ENCODE measurements at places on chromosomes 7 and 10.

DNA sequence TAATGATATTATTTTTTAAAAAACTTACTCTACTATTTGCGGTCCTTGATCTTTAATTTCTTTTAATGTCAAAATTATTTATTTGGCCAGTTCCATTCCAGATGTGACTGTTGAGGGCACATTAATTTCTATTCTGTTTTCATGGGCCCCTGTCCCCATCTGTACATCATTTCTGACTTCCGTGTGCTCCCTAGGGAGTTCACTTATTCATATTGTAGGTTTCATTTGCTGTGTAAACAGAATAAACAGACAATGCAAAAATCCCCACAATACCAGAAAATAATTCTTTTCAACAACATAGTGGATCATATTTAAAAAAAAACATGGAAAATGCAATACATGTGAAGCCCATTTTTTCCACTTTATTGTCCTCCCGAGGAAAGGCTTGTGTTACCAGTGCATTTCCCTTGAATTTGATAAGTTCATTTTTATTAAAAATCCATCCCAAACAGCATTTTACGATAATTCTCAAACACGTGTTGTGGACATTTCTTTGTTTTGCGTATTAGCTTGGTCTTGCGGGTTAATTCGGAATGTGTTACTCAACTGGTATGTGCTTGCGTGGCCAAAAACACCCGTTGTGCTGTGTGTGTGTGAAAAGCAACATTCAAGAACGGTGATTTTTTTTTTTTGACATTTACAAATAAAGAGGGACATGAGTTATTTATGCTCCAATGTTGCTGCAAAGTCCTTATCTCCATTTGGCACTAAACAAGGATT lies 138.4 kb downstream of the MGMT start:
- no peak for DNase-seq

DNA sequence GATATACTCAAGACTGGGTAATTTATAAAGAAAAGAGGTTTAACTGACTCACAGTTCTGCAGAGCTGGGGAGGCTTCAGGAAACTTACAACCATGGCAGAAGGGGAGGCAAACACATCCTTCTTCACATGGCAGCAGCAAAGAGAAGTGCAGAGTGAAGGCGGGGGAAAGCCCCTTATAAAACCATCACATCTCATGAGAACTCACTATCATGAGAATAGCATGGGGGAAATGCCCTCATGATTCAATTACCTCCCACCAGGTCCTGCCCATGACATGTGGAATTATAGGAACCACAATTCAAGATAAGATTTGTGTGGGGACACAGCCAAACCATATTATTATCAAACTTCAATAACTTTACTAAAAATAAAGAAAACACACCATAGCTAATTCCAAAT lies 30.4 kb upstream of the JAZF1 start:
- no peak for DNase-seq

DNA sequence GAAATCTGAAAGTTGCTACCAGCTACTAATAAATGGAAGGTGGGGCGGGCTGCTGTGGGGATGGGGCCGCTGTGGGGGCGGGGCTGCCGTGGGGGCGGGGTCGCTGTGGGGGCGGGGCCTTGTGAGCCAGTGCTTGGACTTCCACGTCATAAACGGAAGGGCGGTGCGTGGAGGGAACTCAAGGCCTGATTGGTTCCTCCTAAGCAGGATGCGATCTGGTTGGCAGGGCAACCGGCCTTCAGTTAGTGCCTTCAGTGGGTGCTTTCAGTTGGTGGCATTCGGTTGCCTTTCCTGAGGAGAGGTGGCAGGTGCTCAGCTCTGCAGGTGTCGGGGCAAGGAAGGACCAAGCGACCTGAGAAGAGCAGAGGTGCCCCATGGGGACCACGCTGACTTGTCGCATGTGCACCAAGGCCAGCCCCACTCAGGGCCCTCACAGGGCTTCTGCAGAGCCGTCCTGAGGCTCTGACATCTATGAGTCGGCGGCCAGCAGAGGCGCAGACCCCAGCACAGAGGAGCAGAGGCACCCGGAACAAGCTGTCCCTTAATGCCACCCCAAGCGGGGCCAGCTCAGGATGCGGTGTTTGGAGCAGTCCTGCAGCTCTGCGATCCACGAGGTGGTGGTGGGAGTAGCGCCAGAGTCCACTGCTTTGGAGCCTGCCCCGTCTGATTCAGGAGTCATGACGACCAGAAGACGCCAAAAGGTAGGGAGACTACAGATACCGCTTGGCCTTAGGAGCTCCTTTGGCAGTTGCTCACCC lies 54.4 kb upstream of the PDSS1 start:
- no peak for DNase-seq

- DNase-seq: no peak
Measured at GRCh38 chr7:101265622-101266516, 21.0 kb upstream of the FIS1 start.

DNA sequence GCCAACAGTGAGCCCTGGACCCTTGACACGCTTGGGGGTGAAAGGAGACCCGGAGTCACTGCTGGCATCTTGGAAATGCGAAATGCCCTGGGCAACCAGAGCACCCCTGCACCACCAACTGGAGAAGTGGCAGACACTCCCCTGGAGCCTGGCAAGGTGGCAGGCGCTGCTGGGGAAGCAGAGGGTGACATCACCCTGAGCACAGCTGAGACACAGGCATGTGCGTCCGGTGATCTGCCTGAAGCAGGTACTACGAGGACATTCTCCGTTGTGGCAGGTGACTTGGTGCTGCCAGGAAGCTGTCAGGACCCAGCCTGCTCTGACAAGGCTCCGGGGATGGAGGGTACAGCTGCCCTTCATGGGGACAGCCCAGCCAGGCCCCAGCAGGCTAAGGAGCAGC lies 98.5 kb downstream of the TACC2 start:
- DNase-seq: no peak

DNA sequence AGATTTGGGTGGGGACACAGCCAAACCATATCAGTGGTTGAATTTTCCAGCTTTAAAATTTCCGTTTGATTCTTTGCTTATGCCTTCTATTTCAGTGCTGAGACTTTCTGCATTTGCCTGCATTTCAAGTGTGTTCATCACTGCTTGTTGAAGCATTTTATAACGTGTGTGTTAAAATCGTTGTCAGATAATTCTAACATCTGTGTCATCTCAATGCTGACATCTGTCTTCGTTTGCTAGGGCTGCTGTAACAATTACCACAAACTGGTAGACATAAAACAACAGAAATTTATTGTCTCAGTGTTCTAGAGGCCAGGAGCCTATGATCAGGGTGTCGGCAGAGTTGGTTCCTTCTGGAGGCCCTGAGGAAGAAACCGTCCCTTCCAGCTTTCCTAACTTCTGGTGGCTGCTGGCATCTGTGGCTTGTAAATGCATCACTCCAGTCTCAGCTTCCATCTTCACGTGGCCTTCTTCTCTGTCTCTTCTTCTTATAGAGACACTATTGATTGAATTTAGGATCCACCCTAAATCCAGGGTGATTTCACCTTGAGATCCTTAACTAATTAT lies 71.1 kb upstream of the SDK1 start:
- no peak for DNase-seq

DNA sequence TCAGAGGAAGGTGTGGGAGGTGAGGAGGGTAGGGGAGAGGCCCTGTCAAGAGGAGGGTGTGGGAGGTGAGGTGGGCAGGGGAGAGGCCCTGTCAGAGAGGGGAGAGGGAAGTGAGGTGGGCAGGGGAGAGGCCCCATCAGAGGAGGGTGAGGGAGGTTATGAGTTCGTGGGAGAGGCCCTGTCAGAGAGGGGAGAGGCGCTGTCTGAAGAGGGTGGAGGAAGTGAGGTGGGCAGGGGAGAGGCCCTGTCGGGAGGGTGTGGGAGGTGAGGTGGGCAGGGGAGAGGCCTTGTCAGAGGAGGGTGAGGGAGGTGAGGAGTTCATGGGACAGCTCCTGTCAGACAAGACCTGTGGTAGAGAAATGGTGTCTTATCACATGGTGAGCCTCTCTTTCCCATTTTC lies 74.4 kb downstream of the INPP5A start:
- DNase-seq: no peak

- no peak for DNase-seq
Measured at GRCh38 chr7:2140216-2141020, 92.3 kb downstream of the MAD1L1 start.

GRCh38 chr10:11875494-11876281 lies 52.5 kb downstream of the PROSER2 start:
- peak; percentile 48 for DNase-seq

- DNase-seq: no peak
Measured at GRCh38 chr10:14372606-14373005, 41.9 kb upstream of the FRMD4A start.

- no peak for DNase-seq
Measured at GRCh38 chr7:6614953-6615722, at the start of gene ZNF853. Gene ZNF853, plus strand, starts transcription at chr7:6615610. Its CDS starts 565 bp downstream, at chr7:6616175.

- DNase-seq: no peak
Measured at GRCh38 chr7:131767591-131767990, 211.2 kb upstream of the PODXL start.

- peak; percentile 53 for DNase-seq
Measured at GRCh38 chr10:126749015-126749655, 78.6 kb upstream of the C10orf90 start.

GRCh38 chr7:69568266-69568665 lies 30.0 kb upstream of the AUTS2 start:
- DNase-seq: no peak

DNA sequence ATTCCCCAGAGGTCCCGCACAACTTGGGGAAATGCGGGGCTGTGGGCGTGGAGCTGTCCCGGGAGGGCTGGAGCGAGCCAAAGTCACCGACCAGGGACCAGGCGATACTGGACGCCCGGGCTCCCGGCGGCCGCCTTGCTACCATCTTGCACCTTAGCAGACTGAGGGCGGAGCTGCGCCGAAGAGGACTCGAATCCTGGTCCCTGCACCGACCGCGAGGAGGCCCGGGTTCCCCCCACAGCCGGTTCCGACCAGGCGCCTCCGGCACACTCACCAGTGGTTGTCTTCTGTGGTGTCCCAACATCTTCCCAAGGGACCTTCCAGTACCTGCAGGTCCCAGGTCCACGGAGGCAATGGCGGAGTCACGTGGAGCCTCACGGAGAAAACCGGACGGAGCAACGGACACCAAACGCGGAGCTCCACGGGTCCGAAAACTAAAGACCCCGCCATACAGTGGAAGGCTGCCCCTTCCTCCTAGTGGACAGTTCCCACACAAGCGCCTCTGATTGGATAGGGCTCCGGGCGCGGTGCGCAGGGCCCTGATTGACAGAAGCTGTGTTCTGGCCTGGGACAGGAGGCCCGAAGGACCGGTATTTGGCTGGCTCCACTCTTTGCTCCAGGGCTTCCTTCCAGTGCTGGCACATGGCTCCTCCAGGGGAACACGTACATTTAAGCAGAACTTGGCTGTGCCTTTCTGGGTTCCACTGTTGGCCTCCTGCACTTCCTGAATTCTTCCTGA lies 124.6 kb upstream of the ZNF479 start:
- DNase-seq: no peak

DNA sequence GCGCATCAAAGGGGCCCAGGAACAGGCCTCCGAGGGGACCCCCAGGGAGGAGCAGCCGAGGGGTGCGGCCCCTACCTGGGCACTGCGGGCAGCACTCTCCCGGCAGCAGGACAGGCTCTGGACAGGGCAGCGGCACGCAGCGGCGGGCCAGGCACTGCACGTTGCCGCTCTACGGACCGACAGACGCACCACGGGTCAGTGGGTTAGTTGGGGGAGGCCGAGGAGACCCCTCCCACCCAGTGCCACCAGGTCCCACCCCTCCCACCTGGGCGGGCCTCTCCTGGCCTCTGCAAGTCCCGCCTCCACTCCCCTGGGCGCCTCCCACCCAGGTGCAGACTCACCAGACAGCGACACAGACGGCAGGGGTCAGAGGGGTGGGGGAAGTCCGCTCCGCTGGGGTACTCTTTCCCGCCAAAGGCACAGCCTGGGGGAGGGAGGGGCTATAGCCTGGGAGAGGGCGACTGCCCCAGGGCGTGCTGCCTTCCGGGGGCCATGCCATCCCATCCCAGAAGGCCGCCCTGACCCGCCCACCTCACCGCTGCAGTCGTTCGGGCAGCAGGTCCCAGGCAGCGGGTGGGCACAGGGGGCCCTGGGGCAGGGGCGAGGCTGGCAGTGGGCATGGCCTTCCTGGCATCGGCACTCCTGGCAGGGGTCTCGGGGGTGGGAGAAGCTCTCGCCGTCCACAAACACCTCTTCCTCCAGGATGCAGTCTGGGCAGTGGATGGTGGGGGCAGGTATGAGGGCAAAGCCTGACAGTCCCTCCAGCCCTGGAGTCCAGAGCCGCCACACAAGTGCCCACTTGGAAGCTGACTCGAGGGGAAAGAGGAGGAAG lies 19.2 kb downstream of the KCP start:
- DNase-seq: no peak

DNA sequence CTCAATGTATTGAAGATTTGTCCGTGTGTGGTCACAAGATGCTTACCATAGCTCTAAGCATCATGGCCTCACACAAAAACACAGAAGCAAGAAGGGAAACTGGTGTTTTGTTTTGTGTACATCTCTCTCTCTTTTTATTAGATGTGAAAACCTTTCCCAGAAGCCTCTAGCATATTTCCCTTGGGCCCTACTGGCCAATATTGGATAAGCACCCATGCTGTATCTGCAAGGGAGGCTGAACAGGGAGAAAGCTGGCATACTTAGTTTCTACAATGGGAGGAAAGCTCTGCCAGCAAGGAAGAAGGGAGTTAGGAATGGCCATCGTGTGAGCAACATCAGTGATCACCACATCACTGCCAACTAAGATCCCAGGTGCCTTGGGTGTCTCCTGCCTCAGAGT lies 9.6 kb upstream of the NAMPT start:
- no peak for DNase-seq

- DNase-seq: no peak
Measured at GRCh38 chr7:154931906-154932305, 71.0 kb downstream of the PAXIP1 start.

- DNase-seq: no peak
Measured at GRCh38 chr10:124802313-124802675, 675 bp downstream of the ABRAXAS2 start.

GRCh38 chr10:120607016-120607709 lies 150.1 kb downstream of the PLPP4 start:
- no peak for DNase-seq

DNA sequence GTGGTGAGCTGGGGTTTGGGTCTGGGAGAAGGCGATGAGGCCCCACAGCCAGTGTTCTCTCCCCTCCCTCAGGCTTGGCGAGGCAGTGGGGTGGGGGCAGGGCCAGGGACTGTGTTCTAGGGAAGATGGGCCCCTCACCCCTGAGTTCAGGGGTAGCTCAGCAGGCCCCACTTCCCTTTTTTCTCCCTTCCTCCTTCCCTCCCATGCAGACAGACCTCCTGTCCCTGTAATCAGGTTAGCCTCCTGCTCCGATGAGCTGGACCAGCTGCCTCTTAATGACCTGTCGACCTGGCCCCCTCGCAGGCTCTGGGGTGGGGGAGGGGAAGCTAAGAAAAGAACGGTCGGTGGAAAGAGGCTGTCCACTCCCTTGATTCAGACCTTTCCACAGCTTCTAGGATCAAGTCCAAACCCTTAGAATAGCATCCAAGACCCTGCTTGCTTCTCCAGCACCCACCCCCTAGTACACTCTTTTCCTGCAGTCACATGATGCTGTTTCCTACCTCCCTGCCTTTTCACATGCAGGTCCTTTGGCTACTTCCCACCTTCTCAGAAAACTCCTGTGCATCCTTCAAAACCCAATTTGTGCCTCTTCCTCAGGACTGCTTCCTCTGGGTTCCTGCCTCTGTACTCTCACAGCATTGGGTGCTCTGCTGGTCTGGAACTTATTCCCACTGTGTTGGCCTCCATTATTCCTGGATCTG lies 64.1 kb downstream of the ZMIZ1 start:
- no peak for DNase-seq

Data from Panc1 (cell line).